Urothelium cell line (cell line): ENCODE measurements at places on chromosomes 1 and 21.

DNA sequence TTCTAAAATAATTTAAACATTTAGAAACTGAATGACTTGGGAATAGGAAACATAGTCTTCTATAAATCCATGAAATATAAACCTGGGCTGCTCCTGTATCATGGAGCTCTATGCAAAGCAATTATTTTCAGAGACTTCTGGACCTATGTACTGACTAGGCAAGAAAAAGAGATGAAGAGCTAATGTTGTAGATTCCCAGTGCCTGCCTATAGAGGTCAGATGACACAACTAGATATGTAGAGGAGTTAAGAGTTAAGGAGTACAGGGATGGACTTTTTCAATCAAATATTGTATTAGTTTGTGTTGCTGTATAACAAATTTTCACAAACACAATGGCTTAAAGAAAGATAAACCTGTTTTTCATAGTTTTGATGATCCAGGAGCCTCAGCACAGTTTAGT is 1434.5 kb downstream of the KCNT2 start:
- no peak for DNase-seq

- no peak for DNase-seq
Observed at GRCh38 chr21:36065497-36066036, 4.3 kb upstream of the CBR1 start.

DNA sequence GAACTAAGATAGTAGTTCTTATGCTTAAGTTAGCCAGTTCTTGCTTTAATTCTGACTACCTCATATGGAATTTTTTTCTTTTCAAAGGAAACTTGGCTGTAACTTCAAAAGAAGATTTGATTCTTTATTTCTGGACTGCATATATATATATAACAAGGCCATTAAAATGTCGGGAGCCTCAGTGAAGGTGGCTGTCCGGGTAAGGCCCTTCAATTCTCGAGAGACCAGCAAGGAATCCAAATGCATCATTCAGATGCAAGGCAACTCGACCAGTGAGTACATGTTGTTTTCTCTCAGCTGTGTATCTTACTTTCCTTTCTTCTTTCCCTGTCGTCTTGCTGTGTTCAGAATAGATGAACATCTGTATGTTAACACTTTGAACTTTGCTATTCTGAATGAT is 21.8 kb downstream of the KIF1B start:
- DNase-seq: no peak

GRCh38 chr1:48560577-48560976 is 88.6 kb upstream of the SPATA6 start:
- DNase-seq: no peak
